ENCODE measurements at places on chromosomes 4 and X. TPM values are rescaled to one million over a fixed set of nuclear protein-coding genes. Genes with fewer than 3 reads are reported as not detected.
A peak's percentile ranks its signal among the peaks of the same experiment; 100 is the strongest.

DNA sequence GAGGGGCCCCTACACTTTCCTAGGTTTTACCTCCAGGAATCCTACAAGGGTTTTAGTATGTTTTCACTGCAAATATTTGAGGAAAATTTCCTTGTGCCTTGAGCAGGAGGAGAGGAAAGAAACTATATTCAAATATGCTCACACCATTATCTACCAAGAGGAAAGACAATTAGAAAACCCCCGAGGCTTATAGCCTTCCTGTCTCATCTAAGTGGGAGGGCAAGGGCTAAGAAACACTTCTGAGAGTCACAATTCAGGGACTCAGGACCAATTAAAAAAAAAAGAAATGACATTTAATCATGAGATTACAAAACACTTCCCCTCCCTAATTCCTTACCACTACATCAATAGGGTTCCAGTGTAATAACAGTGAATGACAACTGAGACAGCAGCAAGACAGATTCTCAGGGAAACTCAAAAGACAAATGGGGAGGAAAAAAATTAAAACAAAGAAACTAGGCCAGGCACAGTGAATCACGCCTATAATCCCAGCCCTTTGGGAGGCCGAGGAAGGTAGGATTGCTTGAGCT, 45.6 kb downstream of the ATRX start:
- DNase-seq = no peak

GRCh38 chr4:90641861-90642599, 514.8 kb downstream of the CCSER1 start:
- no peak for DNase-seq

- no peak for DNase-seq
Observed at GRCh38 chr4:16739997-16740624, 158.3 kb downstream of the LDB2 start.

GRCh38 chr4:53702334-53703266, 111.3 kb upstream of the LNX1 start:
- peak; percentile 87 for DNase-seq

Gene GPR119
- polyA plus RNA-seq = not detected

- DNase-seq = no peak
Observed at GRCh38 chr4:41575207-41575606, 37.2 kb downstream of the LIMCH1 start.
